ENCODE measurements at places on chromosomes 16 and 17. TPM values are rescaled to one million over a fixed set of nuclear protein-coding genes. Genes with fewer than 3 reads are reported as not detected.

GRCh38 chr16:83577078-83577745, 230.6 kb upstream of the HSBP1 start:
- DNase-seq = no peak

The RASL10B gene
- total RNA-seq = 3.5 TPM

The ACD gene
- total RNA-seq = 21.9 TPM

- no peak for DNase-seq
These were observed 75.1 kb downstream of the CYLD start for GRCh38 chr16:50816901-50817555.

DNA sequence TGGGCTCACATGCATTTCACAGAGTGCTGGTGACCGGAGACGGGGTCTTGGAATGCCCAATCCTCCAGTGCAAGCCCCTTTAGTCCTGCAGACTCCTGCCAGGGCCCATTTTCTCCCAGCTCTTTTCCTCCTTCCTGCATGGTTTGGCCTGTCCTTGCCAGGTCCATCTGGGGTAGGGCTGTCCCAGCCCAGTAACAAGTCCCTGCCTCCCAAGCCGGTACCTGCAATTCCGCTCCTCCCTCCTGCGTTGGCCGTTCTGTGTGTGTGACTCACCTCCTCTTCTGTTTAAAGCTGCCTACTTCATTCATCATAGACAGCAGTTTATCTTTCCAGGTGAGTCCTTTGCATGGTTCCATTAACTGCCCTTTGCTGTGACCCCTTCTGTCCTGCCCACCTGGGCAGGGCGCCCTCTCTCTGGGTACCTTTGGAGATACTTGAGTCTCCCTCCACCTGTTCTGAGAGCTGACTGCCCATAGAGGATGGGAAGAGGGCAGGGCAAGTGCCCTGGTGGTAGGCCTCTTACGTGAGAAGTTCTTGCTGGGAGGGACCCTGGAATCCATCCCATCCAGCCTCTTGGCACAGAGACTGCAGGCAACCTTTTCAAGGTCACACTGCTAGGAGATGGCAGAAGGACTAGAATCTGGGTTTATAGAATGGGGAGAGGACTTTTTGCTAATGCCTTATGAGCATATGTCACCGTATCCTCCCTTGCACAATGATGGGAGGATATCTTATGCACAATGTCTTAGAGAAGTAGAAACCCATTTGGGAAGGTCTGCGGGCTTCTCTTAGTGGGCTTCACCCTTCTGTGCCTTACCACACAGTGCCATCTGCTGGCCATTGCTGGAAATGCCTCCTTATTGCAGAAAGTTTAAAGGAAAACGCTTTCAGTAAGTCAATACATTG, 29.7 kb upstream of the LGALS9 start:
- DNase-seq = peak; percentile 79

The OTOA gene
- total RNA-seq = 0.21 TPM

DNA sequence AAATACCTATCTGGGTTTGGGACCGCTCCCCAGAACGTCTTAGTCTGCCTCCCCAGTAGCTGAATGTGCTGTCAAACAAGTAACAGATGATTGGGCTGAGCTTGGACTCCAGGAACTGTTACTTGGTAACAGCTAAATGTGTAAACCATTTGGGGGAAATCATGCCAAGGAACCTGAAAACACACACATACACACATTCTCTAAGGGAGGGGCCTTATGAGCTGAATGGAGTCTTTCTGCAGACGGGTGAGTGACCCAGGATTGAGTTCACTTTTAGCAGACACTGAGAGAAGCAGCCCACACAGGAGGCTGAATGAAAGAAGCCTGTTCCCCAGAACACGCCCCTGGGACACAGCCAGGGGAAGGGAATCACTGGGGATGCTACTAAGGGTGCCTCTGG, 1.6 kb downstream of the ACLY start:
- DNase-seq = no peak

The DYNLRB2 gene
- not detected for total RNA-seq

All from aorta (tissue), 5 donors.